Activated naive CD8-positive, alpha-beta T cell treated with anti-CD3 and anti-CD28 coated beads, Interleukin-2, amount 10 ng/mL, durations not matched to agents 7 days and 5 days (primary cell): ENCODE measurements at places on chromosomes 2 and 18. TPM values are rescaled to one million over a fixed set of nuclear protein-coding genes. Genes with fewer than 3 reads are reported as not detected.
A peak's percentile ranks its signal among the peaks of the same experiment; 100 is the strongest.

DNA sequence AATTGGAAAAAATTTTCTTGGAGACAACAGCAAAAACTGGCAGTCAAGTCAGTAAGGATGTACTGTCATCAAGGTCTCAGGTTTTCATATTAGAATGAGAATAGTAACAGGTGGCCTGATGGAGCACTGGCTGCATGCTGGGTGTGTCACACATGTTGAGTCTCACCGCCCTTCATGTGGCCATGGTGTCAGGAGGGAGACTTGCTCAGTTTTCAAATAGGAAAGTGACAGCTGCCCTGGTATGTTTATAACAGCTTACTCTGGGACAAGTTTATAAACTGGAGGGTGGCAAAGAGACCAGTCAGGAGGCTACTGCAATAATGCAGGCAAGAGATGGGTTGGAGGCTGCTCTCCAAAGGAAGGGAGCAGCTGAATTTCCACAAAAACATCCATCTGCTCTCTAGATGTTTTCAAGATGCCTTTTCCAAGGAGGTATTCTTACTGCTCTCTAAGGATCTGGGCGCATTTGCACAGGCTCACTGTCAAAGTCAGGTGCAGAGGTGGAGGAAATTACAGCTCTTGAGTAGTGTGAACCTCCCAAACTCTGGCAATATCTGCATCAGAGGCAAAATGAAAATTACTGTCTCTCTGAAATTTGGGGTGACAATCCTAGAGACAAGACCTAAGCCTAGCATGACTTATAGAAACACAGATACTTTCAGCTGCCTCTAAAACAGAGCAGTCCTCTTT is 321.9 kb upstream of the RAB12 start:
- DNase-seq, result no peak

DNA sequence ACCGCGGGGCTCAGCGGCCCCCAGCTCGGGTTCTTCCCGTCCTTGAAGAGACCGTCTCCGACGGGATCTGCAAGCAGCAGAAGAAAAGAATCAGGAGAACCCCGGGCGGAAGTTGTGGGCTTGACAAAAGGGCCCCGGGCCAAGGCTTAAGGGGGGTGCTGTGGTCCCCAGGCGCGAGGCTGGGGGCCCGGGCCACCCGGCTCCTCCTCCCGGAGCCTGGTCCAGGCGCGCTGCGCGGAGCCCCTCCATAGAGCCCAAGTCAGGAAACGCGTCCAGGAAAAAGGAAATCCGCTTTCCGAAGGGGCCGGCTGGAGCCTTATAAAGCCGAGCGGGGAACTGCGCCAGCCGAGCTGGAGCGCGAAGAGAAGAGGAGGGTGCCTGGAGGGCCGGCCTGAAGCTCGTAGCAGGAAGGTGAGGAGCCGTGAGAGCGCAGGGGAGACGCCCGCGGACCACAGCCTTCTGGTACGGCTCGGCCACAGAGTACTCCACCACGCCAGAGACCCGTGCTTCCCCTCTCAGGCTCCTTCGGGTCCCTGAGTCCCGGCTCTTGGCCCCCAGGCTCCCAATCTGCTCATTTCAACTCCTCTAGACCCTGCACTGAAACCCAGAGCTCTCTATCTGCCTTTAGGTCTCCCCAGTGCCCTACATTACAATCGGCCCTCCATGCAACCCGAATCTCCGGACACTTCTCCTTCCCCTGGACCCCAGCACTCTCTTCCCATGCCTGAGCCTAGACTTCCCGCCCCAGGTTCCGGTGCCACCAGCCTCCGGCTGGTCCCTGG is 554 bp downstream of the FEV start:
- DNase-seq, result no peak

- no peak for DNase-seq
Observed at GRCh38 chr18:2898186-2898640, 51.4 kb downstream of the EMILIN2 start.

Gene ASB18
- not detected for total RNA-seq

Gene AQP4
- total RNA-seq, result not detected

- no peak for DNase-seq
Observed at GRCh38 chr2:74221604-74222299, 23.3 kb downstream of the MTHFD2 start.

Gene IGFBP5
- total RNA-seq, result 0.08 TPM

Gene CYB5A
- total RNA-seq, result 31.0 TPM

- no peak for DNase-seq
Observed at GRCh38 chr18:35861367-35862118, 110.9 kb upstream of the RMP24 start.

Gene MTERF4
- total RNA-seq, result 88.1 TPM

Gene MSTN
- total RNA-seq, result not detected

Gene HOXD10
- not detected for total RNA-seq

Gene ZAP70
- total RNA-seq, result 367 TPM

Gene POTEE
- 0.47 TPM for total RNA-seq

- DNase-seq, result peak; percentile 62
Observed at GRCh38 chr18:11654736-11655605, 34.1 kb upstream of the GNAL start.

Gene CFAP53
- total RNA-seq, result 0.36 TPM

Gene MEP1B
- total RNA-seq, result not detected

DNA sequence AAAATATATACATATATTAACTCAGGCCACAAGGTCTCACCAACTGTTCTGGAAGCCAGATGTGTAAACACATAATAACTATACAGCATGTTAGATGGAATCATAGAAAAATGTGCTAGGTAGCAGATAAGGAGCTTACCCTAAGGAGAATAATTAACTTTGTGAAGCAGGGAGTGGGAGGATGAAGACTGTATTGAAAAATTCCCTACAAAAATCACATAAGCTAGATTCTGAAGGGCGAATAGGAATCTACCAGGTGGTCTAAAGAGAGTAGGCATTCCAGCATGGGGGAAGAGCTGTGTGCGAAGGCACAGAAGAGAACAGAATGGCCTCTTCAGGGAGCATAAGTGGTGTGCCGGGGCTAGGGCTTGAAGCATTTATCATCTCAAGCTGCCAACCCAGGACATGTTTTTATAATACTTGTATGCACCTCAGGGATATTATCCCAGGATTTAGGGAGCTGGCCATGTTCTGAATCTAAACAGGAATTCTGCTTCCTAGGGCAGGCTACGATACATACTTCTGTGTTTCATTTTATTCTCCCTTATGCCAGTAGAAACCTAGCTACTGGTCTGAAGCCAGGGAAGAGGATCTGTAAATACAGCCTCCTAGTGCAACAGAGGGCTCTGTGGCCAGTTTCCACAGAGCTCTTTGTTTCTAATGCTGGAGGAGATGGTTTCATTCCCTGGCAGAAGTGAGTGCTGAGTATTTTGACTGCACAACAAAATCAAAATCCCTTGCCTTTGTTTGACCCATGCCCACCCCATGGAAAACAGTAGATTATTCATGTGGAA is 56.7 kb downstream of the NEMP2 start:
- DNase-seq, result no peak

GRCh38 chr2:29238497-29238896 is 123.3 kb downstream of the CLIP4 start:
- DNase-seq, result no peak

Gene IL36A
- not detected for total RNA-seq

DNA sequence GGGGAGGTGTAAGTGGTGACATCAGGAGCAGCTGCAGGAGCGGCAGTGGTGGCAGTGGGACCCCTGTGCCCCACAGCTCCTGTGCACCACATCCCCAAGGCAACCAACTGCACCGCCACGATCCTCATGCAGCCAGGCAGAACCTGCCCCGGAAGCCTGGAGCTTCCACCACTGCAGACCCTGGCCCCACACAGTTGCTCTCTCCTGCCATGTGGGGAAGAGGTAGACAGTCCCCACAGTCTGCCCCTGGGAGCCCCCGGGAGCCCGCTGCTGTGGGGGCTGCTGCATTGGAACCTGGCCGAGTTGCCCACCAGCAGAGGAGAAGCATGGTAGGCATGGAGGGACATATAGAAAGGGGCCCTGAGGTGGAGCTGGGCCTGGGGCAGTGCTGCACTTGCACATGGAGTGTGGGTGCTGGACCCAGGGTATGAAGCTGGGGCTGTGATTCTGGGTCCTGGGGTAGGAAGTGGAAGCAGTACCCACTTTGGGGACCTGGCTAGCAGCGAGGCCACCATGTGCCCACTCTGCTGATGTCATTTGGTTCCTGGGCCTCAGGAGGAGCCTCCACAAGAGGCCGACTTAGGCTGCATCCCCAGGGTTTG is 623.3 kb upstream of the LRRTM4 start:
- DNase-seq, result no peak

Gene GALR1
- total RNA-seq, result not detected

Gene TXNDC2
- total RNA-seq, result not detected

Gene REG1B
- not detected for total RNA-seq

Gene PLEKHH2
- total RNA-seq, result 1.2 TPM

GRCh38 chr2:61822255-61822654 is 31.6 kb downstream of the FAM161A start:
- DNase-seq, result no peak
